ENCODE measurements at places on chromosomes 3 and 15.

DNA sequence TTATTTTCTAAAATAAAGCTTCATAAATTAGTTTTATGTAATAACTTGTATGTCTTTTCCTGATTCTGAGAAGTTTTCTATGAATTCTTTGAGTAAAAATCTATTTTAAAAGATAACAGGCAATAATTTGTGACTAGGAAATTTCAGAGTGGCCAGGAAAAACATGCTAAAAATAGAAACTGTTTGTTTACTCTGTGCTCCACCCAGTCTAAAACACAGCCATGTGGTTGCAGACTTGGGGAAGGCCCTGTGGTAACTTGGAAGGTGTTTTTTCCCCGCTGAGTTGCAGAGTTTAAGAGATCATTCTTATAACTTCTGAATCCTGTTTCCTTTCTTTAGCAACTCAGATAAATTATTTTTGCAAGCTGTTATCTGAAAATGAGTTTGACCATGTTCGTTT is 21.9 kb downstream of the PLCL2 start:
- no peak for DNase-seq

GRCh38 chr3:71468311-71469137 is 115.0 kb downstream of the FOXP1 start:
- DNase-seq: no peak

- DNase-seq: no peak
These were observed 152.9 kb downstream of the XXYLT1 start for GRCh38 chr3:195117978-195118581.

- no peak for DNase-seq
These were observed 764.0 kb upstream of the DPPA4 start for GRCh38 chr3:110101361-110101760.

GRCh38 chr15:27668471-27669220 is 430.5 kb downstream of the OCA2 start:
- DNase-seq: no peak

GRCh38 chr15:80142646-80143045 is 10.2 kb upstream of the FAH start:
- DNase-seq: no peak

DNA sequence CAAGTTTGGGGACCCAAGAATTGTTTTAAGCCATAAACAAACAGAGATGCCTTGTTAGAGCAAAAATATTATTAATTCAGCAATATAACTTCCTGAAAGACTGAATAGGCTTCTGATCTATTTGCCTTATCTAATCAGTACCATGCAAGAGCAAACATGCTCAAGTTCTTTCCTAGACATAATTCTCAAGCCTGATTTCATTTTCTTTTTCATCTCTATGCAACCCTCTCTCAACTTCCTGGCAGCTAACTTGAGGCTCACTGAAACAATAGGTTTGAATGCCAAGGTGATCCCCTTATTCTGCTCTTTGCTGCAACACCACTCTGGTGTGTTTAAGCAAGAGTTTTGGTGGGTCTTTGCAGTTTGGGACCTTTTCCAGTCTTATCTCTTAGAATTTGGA is 230.9 kb upstream of the CD96 start:
- DNase-seq: no peak

DNA sequence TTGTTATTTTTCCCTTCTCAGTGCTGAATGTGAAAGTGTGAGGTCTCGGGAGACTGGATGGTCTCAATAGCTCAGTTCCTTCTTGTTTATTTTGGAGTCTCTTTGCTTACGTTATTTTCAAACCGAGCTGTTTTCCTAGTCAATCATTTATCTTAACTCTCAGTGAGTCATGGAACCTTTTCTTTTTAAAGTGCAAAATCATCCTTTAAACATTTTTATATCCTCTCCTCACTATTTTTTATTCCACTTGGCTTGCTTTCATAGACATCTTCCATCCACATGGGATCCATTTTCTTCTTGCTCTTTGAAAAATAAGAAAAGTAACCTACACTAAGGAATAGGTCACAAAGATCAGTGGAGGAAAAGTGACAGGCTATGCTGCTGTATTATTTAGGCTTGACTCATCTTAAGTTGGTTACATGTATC is 497.8 kb downstream of the NAALADL2 start:
- DNase-seq: no peak

DNA sequence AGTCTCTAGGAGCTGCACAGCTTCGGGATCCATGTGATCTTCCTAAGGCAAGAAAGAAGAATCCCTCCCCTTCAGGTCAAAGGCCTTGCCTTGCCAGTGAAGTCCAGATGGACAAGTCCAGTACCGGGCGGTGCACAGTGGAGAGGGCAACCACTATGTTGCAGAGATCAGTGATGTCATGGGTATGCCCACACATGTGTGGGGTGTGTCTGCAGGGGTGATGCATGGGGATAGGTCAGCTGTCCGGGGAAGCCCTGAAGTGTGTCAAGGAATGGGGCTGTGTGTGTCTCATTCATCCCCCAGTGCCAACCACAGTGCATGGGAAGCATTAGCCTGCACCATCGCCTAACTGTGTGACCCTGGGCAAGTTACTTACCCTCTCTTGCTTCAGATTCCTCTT is 66.5 kb downstream of the TLE3 start:
- no peak for DNase-seq

- no peak for DNase-seq
These were observed 349.9 kb upstream of the TGFBR2 start for GRCh38 chr3:30256474-30256873.

DNA sequence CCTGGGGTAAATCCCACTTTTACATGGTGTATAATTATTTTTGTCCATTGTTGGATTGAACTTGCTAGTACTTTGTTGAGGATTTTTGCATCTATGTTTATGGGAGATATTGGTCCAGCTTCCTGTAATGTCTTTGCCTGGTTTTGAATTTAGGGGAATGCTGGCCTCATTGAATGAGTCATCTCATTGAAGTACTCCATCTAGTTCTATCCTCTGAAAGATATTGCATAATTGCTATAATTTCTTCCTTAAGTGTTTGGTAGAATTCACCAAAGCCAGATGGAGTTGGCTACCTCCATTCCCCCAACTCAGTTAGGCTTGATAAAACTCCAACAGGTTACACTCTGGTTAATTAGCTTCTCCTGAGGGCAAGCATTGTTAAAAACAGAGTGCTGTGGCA is 237.4 kb upstream of the TGFBR2 start:
- DNase-seq: no peak

- no peak for DNase-seq
These were observed 423.2 kb downstream of the EPHB1 start for GRCh38 chr3:135218304-135218703.

GRCh38 chr3:45241206-45241605 is 15.1 kb upstream of the TMEM158 start:
- no peak for DNase-seq

DNA sequence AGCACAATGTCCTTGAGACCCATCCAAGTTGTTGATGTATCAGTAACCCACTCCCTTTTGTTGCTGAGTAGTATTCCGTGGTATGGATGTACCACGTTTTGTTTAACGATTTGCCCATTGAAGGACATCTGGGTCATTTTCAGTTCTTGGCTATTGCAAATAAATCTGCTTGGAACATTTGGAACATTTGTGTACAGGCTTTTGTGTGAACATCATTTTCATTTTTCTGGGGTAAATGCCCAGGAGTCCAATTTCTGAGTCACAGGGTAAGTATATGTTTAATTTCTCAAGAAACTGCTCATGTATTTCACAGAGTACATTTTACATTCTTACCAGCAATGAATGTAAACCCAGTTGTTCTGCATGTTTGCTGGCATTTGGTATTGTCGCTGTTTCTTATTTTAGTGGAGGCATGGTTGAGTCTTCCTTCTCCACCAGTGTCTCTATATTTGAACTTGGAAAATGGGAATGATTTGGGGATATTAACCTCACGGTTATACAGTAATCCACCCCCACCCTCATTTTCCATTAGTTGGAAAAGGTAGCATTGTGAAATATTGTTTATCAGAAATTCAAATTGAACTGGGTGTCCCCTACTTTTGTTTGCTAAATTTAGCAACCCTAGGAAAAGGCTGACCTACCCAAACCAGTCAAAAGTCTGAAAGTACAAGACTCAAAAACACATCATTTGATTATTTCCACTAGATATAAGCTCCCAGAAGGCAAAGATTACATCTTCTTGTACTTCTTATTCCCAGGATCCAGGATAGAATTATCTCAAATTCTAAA is 30.8 kb downstream of the POMGNT2 start:
- DNase-seq: no peak

DNA sequence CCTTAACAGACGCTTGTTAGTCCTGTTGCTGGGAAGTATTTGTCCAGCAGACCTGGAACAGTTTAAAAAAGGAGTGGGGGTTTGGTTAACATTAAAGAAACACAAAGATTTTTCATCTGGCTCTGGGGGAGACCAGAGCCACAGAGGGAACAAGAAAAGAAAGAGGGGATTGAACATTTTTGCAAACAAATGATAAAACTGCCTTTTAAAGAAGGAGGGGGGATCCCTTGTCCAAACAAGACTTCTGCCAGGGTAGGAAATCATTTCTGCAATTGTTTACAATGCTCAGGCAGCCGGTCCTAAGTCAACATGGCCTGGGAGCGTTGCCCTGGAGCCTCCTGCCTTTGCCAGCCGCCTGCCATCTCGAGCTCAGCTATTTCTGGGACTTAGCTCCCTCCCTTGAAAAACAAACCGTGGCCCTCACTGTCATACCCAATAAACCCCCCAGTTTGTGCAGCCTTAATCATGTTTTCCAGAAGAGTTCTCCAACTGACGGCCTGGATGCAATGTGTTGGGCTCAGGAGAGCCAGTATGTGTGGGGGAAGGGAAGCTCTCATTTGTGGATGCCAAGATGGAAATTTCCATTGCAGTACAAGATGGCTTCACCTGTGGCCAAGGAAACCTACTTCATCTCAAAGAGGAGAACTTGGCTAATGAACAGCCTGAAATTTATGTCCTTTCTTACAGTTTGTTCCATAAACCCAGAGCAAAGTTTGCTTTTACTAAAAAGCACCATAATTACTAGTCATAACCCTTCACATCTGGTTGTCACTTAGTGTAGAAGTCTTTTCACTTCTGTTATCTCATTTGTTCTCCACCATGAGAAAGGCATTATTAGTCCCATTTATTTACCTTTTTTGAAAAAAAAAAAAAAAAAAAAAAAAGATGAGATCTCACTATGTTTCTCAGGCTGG is 75.9 kb upstream of the RNU6-1 start:
- no peak for DNase-seq

DNA sequence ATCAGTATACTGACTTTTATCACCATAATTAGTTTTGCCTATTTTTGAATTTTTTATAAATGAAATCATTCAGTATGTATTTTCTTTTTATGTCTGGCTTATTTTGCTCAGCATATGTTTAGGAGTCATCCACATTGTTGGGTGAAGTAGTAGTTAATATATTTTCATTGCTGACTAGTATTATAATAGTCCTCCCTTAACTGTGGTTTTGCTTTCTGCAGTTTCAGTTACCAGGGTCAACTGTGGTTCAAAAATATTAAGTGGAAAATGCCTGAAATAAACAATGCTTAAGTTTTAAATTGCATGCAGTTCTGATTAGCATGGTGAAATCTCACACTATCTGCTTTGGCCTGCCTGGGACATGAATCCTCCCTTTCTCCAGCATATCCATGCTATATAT is 39.5 kb upstream of the PRR23C start:
- DNase-seq: no peak

DNA sequence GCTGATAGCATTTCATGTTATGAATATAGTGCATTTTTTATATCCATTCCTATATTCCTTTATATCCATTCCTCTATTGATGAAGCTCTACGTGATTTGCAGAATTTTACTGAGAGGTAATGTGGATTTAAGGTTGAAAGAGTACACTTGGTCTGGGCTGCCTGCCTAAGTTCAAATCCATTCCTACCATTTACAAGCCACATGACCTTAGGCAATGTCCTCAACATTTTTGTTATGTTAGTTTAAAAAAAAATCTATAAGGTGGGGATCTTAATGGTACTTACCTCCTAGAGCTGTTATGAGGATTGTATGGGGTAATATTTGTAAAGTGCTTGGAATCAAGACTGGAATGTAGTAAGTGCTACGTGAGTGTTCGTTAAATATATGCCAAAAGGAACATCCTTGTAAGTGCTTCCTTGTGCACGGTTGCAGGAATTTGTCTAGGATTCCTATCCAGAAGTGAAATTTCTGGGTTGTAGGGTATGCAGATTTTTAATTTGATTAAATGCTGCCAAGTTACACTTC is 11.2 kb upstream of the VEPH1 start:
- DNase-seq: no peak

DNA sequence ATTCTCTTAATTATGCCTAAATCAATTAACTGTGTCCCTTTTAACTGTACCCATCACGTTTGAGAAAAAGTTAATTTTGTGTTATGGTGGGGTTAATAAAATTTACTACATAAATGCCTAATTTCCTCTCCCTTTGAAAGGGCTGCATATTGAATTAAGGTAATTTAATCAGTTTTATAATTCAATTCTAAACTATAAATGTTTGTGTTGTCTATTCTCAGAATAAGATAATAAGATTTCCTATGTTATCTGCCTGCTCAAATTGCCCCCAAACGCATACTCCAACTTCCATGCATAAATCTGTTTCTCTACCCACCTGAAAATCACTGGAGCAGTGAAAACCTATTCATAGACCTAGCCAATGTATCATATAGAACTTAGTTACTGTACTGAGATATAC is 1716.1 kb downstream of the SI start:
- DNase-seq: no peak

GRCh38 chr3:101825904-101826445 is 23.3 kb upstream of the NFKBIZ start:
- no peak for DNase-seq

DNA sequence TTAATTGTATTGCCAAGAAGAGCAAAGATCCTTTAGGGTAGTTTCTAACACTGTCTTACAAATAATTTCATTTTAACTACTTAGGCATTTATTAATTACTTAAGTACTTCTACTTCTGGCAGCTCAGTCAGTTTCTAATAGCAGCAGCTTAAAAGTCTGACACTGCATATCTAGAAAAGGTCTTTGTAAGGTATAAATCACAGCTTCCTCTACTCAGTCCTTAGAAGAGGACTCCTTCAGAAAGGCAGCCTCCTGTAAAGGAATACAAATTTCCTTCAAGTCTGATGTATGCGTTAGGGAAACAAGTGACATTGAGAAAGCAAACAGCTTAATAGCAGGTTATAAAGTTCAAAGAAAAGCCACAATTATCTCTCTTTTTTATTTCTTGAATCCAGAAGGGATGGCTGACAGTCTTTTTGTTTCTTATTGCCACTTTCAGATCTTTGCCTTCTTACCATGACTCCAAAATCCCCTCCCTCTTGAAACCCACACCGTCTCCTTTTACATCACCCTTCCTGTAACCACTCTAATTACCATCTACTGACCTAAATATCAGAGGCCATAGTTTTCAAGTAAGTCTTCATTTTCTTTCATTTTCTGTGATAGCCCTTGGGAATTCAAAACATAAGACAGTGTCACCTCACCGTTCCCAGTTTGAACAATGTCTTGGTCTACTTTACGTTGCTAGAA is 109.5 kb downstream of the CGGBP1 start:
- no peak for DNase-seq

- DNase-seq: no peak
These were observed 152.3 kb downstream of the SMAD6 start for GRCh38 chr15:66854012-66854965.

- no peak for DNase-seq
These were observed 71.4 kb downstream of the ANXA2 start for GRCh38 chr15:60326343-60326742.

GRCh38 chr3:100106531-100107141 is 7.7 kb downstream of the FILIP1L start:
- DNase-seq: no peak

Measured in amniotic stem cell (primary cell).